Upper lobe of right lung (tissue), 1 donor: ENCODE measurements at places on chromosomes 2 and 18. TPM values are rescaled to one million over a fixed set of nuclear protein-coding genes. Genes with fewer than 3 reads are reported as not detected.

DNA sequence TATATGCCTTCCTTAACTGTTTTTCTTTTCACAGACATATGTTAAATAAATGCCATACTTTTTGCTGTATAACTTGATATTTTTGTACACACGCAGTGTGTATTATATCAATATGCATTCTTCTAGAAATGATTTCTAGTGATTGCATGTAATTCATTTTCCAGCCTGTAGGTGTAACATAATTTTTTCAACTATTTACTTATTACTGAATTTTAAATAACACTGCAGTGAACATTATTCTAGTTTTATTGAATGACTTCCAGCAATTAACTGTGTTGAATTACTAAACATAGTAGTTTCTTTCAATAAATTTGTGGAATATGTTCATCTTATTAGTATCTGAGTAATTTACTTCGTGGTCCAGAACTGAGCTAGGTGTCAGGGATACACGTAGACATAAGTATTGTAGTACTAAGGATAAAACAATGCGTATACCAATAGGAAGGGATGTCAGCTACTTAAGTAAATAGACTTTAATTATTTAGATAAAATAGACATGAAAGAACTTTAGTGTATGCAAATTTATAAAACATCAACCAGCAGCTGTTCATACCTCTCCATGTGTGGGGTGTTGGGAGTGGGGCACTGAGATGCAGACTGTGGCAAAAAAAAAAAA, 28.0 kb downstream of the TANC1 start:
- no peaks in the 10 kb centered on the region for H3K27me3 ChIP-seq
- H3K4me3 ChIP-seq = no peak overlapping the region
- DNase-seq = no peak
- H3K27ac ChIP-seq = no peak overlapping the region
- H3K36me3 ChIP-seq = peaks cover 6% of the 10 kb centered on the region
- peaks cover 39% of the 10 kb centered on the region for H3K4me1 ChIP-seq

The CAPN14 gene
- total RNA-seq = 0.26 TPM

The FZD7 gene
- total RNA-seq = 13.6 TPM

DNA sequence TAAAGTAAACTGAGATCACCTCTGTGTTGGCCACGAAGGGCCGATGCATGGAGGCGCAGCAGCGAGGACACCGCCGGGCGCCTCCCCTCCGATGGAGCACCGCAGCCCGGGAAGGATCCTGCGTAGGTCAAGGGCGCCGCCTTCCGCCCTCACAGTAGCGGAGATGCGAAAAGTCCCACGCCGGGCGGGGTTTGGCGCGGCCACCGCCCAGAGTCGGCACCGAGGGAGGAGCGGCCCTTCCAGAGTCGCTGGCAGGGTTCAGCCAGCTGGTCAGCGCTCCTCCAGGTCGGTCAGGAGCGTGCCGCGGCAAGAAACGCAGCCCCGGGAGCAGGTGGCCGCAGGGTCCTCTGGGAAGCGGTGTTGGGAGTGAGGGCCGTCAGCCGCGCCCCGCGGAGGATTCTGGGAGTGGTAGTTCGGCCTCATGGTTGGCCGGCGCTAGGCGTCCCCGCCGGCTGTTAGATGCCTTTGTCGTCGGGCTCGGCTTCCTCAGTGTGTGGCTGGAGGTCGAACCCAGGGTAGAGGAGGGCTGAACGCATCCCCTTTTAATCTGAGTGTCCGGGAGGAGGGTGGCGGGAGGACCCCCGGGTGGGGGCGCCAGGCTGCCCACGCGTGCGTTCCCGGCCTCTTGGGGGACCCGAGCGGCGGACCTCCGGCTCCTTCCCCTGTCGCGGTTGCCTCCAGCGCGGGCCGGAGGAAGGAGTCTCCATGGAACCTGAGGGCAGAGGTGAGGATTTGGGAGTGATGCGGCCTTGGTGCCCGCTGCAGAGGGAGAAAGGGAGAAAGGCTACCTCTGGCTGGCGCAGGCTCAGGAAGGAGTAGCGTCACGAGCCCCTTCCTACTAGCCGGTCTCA, at the start of gene ZNF892:
Gene ZNF892 (plus strand): TSS at position 411 of the 851 bp plus-strand sequence. CDS start 295 bp downstream, at position 706.
- peak within 1 kb of the TSS; percentile 83 for H3K4me3 ChIP-seq
- peak within 1 kb of the TSS; percentile 92 for H3K27ac ChIP-seq
- peaks cover 7% of the 10 kb centered on the region for H3K4me1 ChIP-seq
- H3K27me3 ChIP-seq = no peaks in the 10 kb centered on the region

DNA sequence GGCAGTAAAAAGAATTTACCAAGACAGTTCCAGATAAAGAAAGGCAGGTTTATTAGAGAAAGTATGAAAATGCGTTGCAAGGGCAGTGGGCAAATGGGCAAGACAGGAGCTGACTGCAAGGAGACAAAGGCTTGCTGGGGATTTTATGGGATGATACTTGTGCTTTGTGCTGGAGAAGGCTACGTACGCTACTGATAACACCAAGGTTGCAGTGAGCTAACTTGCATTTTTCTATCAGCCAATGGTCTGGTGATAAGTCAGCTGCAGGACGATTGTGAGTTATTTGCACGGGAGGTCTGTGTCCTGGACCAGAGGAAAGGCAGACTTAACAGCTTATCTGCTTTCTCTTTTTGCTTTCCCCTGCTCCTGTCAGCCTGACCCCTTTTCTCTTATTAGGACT, 116.5 kb downstream of the PMS1 start:
- no peaks in the 10 kb centered on the region for H3K36me3 ChIP-seq
- H3K4me1 ChIP-seq = no peaks in the 10 kb centered on the region
- no peak for DNase-seq
- H3K27ac ChIP-seq = no peak overlapping the region
- H3K27me3 ChIP-seq = no peaks in the 10 kb centered on the region

The EVA1A gene
- 41.9 TPM for total RNA-seq

The CEP76 gene
- 5.6 TPM for total RNA-seq

The CFAP210 gene
- not detected for total RNA-seq

GRCh38 chr2:74441690-74442482, at the start of gene RTKN:
Gene RTKN, minus strand, starts transcription at chr2:74441937. Its CDS starts 121 bp downstream, at chr2:74441816.
- peak; percentile 89 for DNase-seq
- peak within 1 kb of the TSS; percentile 62 for H3K4me3 ChIP-seq
- peaks cover 26% of the 10 kb centered on the region for H3K4me1 ChIP-seq
- no peaks in the 10 kb centered on the region for H3K36me3 ChIP-seq
- H3K27me3 ChIP-seq = peaks cover 13% of the 10 kb centered on the region

DNA sequence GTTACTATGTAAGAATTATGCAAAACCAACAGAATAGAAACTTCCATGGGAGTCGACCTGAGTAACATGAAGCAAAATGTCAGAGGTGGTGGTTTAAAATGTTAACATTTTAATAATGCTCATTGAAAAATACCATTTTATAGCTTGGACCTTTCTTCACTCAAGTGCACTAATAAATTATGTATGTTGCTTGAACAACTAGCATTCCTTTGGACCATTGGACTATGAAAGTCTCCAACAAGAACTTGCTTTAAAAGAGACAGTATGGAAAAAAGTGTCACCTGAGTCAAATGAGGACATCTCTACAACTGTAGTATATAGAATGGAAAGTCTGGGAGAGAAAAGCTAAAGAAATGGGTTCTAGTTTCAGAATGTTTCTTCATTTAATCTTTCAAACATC, 51.9 kb downstream of the GLS start:
- H3K4me3 ChIP-seq = no peak overlapping the region
- no peak overlapping the region for H3K27ac ChIP-seq
- no peaks in the 10 kb centered on the region for H3K27me3 ChIP-seq
- peaks cover 59% of the 10 kb centered on the region for H3K36me3 ChIP-seq
- no peaks in the 10 kb centered on the region for H3K4me1 ChIP-seq
- no peak for DNase-seq

GRCh38 chr2:217158928-217159327, 299.1 kb upstream of the TNP1 start:
- H3K36me3 ChIP-seq = no peaks in the 10 kb centered on the region
- H3K27ac ChIP-seq = no peak overlapping the region
- no peaks in the 10 kb centered on the region for H3K27me3 ChIP-seq
- H3K4me3 ChIP-seq = no peak overlapping the region

- H3K4me3 ChIP-seq = no peak overlapping the region
- no peak for DNase-seq
- H3K4me1 ChIP-seq = peaks cover 4% of the 10 kb centered on the region
- no peaks in the 10 kb centered on the region for H3K27me3 ChIP-seq
These were observed 50.4 kb downstream of the PLB1 start for GRCh38 chr2:28546242-28546641.

DNA sequence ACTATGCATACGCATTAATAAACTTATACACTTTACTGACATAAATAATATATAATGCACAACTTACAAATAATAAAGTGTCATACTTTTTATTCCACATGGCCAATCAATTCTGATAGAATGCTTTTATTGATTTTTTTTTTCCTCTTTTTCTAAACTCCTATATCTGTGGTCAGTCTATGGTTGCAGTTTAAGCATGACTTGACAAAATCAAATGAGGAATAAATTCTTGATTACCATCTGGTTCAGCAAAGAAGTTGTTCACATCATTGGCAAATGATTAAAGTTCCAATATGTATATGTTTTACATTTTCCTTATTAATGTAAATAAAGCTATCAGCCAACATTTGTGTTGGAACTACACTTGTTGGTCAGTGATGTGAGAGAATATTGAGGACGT, 83.5 kb downstream of the EML6 start:
- H3K27ac ChIP-seq = no peak overlapping the region
- no peaks in the 10 kb centered on the region for H3K27me3 ChIP-seq
- no peak for DNase-seq
- H3K4me1 ChIP-seq = no peaks in the 10 kb centered on the region

The BOK gene
- total RNA-seq = 56.4 TPM

GRCh38 chr2:95001701-95002100, 23.8 kb upstream of the MAL start:
- no peak overlapping the region for H3K4me3 ChIP-seq
- peaks cover 6% of the 10 kb centered on the region for H3K27me3 ChIP-seq
- DNase-seq = no peak
- H3K4me1 ChIP-seq = no peaks in the 10 kb centered on the region
- no peak overlapping the region for H3K27ac ChIP-seq

- no peak overlapping the region for H3K4me3 ChIP-seq
- H3K36me3 ChIP-seq = no peaks in the 10 kb centered on the region
- H3K27me3 ChIP-seq = no peaks in the 10 kb centered on the region
- no peak for DNase-seq
- H3K27ac ChIP-seq = no peak overlapping the region
- H3K4me1 ChIP-seq = no peaks in the 10 kb centered on the region
These were observed 77.8 kb downstream of the FAM161A start for GRCh38 chr2:61775956-61776570.

The PAX3 gene
- total RNA-seq = not detected

The SULT1C4 gene
- 11.6 TPM for total RNA-seq

- DNase-seq = no peak
- no peak overlapping the region for H3K27ac ChIP-seq
These were observed 128.7 kb downstream of the TPO start for GRCh38 chr2:1541819-1542475.

DNA sequence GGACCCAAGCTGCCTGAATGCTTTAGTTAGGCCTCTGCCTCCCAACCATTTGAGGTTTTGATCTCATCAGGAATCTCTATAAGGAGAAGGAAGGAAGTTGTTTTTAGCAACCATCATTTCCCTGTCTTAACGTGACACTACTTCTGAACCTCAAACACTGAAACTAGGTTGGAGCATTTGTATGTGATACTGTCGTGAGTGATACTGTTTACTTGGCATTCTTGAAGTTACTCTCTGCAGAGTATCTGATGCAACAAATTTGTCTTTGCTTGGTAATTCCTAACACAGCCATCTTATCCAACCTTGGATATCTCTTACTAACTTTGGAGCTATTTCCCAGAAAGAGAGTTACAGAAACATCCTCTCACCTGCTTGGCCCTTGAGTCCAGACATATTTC, 22.1 kb downstream of the TTLL4 start:
- H3K4me3 ChIP-seq = no peak overlapping the region

DNA sequence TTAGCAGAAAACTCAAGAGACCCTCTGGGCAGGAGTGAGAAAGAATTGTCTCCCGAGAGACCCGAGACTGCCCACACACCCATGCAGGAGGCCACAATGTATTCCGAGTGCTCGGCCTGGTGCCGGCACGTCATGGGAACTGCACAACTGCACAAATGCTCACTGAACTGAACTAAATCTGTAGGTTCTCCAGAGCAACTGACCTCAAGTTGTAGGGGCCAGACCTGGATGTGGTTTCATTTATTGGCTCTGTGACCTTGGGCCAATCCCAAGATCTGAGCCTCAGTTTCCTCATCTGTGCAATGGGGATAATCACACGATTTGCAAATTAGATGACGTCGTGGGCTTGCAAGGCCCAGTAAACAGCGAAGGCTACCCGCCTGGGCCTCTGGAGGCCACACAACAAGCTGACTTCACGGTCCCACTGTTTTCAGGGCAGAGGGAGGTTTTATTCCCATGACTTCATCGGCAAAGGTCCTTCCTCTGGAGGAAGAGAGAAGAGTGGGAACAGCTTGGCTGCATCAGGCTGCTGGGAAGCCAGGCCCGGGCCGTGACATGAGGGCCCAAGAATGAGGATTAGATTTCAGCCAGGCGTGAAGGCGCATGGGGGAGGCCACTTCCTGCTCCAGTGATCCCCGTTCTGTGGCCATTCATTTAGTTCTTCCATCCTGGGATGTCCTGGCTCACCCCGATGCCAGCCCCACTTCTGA, 3.6 kb upstream of the ERFE start:
- no peaks in the 10 kb centered on the region for H3K36me3 ChIP-seq
- peaks cover 5% of the 10 kb centered on the region for H3K4me1 ChIP-seq
- DNase-seq = no peak
- H3K4me3 ChIP-seq = no peak overlapping the region
- no peak overlapping the region for H3K27ac ChIP-seq
- H3K27me3 ChIP-seq = peaks cover 18% of the 10 kb centered on the region
